ENCODE measurements at places on chromosomes 2 and 18.

- DNase-seq: no peak
These were observed at the start of gene TET3 for GRCh38 chr2:73984203-73984921. TSS of gene TET3 (plus strand) at chr2:73984910. CDS start at chr2:73986404, 1,494 bp downstream.

DNA sequence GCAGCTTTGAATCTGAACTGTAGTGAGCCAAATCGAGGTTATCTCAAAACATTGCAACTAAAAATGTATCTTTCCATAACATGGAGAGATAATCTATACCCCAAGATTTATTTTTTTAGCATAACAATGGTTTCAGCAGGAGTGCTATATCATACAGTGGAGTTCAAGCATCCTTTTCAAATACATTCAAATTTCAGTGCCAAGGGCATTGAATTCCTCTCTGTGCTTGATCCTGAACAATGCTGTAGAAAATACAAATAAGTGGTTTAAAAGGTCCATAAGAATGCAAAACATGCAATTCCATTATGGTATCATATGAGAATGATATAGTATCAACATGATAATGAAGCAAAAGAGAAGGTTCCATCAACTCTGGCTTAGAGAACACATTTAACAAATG, 201.7 kb downstream of the TXNL1 start:
- no peak for DNase-seq

- no peak for DNase-seq
These were observed 221.0 kb downstream of the LTBP1 start for GRCh38 chr2:33167622-33168245.

DNA sequence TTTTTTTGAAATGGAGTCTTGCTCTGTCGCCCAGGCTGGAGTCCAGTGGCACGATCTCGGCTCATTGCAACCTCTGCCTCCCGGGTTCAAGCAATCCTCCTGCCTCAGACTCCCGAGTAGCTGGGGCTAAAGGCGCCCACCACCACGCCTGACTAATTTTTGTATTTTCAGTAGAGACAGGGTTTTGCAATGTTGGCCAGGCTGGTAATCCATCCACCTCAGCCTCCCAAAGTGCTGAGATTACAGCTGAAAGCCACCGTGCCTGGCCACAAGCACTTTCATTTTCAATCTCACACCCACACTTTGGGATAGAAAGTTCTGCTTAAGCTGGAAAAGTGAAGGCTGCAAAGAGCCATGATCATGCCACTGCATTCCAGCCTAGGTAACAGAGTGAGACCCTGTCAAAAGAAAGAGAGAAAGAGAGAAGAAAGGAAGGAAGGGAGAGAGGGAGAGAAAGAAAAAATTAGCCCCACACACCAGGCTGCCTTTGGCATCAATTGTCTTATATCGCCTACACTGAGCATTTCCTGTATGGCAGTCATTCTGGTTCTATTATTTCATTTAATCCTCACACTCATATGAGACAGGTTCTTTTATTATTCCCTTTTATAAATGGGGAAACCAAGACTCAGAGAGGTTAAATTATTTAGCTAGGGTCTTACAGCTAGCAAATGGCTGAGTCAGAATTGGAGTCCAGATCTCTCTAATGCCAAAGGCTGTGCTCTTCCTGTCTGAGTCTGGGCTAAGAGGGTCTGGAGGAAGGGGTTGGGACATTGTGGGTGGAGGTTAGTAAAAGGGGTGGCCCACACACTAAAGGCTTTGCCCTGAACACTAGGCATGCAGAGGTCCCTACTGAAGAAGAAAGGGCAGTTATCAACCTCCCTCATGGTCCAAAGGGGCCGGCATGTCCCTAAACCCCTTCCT, 37.9 kb upstream of the PKDCC start:
- DNase-seq: peak; percentile 4

DNA sequence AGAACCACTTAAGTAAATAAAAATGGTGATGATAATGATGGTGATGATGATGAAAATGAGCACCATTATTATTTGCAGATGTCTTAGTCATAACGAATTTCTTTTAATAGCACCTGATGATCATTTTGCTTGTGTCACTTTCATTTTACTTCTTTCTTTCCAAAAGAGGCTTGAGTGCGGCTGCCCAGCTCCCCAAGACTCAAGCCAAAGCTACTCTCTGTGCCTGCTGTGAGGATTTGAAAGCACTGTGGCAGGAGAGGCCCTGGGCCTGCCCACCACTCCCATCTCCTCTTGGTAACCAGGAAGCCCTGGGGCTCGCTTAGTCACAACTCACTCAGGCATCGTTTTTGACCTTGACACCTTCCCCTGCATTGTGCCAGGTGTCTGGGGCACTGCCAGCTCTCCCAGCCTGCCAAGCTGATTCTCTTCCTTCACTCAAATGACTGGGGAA, 41.2 kb downstream of the RPL37A start:
- no peak for DNase-seq

- no peak for DNase-seq
These were observed 33.1 kb downstream of the FAM171B start for GRCh38 chr2:186726938-186727337.

DNA sequence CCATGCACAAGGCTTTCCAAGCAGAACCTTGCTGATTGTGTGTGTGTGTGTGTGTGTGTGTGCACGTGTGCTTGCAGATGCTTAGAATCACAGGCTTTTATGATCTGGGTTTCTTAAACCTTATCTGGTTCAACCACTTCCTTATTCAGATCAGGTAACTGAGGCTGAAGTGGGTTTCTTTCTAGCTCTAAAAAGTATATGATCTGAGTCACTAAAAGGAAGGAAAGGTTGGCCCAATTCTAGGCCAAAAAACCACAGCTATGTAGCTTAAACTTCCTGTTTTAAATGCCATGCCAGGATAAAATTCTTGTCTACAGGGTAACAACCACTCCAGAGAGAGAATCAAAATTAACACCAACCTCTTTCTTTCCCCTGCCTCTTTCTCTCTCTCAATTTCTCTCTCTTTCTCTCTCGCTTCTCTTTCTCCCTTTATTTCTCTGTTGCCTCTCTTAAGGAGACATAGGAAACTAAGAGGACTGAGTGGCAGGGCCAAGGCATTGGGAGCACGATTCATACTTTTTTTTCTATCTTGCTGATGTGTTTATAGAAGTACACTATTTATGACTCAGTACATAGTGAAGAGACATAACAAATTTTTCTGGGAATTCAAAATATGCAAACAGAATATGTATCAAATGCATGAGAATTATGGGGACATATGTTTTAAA, 140.3 kb downstream of the TRIB2 start:
- peak; percentile 57 for DNase-seq

- DNase-seq: no peak
These were observed 651.6 kb downstream of the LRRTM4 start for GRCh38 chr2:76870581-76870980.

DNA sequence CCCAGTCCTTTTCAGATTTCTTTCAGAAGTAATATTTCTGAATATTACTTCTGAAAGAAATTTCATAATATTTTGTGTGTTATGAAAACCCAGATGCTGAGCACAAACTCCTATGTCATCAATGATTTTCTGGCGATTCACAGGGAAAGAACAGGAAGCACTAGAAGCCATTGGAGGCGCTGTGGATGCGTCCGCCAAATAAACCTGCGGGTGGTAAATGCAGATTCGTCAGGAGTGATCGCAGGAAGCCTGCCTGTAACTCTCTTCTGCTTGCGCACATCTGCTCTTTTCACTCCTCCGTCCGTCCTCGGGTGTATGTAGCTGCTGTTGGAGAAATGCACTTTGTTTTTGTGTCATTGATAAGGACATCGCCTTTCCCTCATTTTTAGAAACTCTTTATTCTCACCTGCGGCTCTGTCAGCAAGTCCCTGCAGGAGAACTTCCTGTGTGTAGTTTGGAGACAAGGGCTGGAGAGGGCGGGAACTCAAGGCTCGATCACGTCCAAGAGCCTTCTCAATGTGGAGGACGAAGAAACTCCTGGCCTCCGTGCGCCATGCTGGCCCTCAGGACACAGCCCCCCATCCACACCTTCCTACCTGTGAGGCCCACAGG, 483.8 kb downstream of the GALR1 start:
- no peak for DNase-seq

DNA sequence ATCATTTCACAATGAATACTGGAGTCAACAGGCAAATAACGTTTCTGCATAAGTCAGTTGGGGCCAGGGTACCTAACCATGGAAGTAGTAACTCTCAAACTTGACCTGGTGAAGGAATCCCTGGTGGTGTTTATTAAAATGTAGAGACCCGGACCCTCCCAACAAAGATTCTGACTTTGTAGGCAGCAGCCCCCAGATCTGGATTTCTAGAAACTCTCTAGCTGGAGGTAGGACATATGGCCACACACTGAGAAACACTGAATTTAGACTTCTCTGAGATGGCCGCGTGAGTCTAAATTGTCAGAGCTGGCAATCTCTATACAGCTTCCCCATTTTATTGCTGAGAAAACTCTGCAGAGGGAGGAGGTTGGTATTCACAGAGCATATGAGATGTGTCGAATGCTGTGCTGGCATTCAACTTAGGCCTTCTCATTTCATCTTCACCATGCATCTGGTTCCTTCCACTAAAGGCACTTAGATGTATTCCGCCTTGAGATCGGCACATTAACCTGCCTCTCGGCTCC, 278.1 kb downstream of the CYRIA start:
- no peak for DNase-seq

DNA sequence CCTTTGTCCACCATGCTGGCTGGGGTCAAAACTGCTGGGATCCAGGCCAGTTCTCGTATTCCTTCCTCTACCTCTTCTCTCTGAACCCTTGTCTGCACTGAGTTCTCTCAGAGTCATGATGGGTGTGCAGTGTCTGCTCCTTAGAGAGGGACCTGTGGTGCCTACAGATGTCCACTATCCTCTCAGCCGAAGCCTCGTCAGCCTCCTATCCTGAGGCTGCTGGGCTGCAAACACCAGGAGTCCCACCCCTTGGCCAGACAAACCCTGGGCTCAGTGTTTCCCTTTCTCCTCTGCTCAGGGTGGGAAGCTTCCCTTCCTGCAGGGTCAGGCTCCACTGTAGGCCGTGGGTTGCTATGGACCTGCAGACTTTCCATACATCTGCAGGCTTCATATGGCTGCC, 2.3 kb downstream of the INPP5D start:
- no peak for DNase-seq

DNA sequence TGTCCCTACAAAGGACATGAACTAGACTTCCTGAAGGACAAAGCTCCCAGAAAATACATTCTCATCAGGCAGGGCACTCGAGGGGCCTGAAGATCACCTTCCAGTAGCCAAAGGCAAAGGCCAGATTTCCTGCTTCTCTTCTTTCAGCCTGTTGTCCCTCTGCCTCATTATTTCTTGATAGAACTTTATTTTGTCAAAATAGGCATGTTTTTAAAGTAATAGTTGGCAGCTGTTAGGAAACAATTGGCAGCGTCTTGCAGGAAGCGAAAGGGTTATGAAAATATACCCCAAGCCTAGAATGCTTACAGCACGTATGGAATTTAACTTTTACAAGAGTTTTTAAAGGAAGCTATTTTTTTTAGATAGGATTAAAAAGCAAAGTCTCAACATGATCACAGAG, 74.9 kb downstream of the LINC00305 start:
- no peak for DNase-seq

DNA sequence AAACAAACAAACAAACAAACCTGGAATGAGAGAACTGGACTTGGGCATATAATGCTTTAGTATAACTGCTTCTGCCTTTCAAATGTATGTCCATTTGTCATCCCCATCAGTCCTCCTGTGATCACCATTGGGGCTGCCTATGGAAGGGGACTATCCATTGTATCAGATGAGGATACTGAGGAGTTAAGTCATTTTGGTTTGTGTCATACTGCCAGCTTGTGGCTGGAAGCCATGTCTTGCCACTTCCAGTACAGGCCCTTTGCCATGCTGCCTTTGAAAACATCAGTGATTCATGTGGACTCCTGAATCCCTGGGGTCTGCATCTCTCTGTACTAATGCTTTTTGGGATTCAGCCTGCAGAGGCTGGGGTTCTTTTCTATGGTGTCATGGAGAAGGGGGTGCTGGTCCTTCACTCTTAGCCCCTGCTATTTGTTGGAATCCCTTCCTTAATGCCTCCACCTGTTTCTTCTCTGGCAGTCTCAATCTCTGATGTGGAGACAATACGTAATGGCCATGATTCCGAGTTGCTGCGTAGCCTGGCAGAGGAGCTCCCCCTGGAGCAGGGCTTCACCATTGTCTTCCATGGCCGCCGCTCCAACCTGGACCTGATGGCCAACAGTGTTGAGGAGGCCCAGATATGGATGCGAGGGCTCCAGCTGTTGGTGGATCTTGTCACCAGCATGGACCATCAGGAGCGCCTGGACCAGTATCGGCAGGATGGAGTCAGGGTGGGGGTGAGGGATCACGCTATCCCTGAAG, 10.6 kb downstream of the PLCD4 start:
- no peak for DNase-seq

DNA sequence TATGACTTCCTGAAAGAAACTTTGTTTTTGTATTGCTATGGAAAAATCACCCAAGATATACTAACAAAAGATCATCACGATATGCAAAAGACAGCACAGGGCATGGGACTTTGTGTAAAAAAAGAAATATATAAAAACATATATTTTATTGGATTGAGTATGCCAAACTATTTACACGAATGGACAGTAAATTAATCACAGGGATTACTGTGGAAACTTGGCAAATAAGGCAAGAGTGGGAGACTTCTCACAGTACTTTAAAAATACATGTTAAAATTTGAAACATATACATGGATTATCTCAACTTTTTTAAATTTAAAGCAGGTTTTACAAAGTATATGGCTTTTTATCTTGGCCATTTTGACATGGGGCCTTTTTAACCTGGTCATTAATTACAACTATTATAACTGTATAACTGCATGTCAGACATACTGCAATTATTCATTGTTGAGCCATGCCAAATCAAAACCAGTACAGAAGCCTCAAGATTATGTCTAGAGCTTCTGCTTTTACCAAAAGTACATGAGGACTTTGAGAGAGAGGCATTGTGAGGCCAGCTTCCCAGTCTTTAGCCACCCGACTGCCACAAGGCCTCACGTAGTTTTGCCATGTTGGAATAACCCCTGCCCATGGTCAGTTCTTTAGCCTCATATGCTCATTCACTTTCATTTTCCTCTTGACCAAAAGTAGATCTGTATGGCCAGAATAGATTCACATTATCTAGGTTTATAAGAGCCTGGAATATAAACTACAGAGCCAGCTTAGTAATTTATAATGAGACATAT, 419.8 kb downstream of the SETBP1 start:
- no peak for DNase-seq

GRCh38 chr2:71694501-71695234, 241.3 kb downstream of the DYSF start:
- DNase-seq: no peak

DNA sequence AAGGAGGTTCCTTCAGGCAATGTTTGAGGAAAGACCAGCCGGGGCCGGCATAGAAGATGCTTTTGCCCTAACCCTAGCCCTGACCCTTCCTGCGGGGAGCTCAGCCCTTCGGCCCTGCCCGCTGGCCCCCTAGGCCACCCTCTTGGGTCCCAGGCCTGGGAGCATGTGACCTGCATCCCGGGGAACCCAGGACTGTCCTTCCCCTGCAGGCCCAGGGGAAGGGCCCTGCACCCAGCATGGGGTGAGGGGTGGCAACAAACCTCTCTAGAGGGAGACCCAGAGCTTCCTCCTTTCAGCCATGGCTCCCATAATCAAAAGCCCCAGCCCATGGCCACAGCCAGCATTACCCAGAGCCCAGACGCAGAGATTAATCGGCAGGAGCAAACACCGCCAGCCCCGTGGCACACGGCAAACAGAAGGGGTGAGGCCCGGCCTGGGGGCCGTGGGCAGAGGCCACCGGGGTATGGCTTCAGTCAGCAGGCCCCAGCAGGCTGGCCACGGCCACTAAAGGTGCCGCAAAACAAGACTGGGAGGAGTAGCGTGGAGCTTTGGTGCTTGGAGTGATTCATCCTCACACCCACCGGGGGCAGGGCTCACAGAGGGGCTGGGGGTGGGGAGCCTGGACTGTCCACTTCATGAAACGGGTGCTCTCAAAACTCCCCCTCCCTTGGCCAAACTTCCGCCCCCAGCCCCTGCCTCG, 61.6 kb upstream of the HPCAL1 start:
- no peak for DNase-seq

- no peak for DNase-seq
These were observed 71.7 kb downstream of the GALNT14 start for GRCh38 chr2:31066551-31066950.

All from CD4-positive, CD25-positive, alpha-beta regulatory T cell (primary cell).